ENCODE measurements at places on chromosomes 7 and 10.

- no peak for DNase-seq
These were observed 2.0 kb downstream of the HECW1 start for GRCh38 chr7:43114458-43114780.

DNA sequence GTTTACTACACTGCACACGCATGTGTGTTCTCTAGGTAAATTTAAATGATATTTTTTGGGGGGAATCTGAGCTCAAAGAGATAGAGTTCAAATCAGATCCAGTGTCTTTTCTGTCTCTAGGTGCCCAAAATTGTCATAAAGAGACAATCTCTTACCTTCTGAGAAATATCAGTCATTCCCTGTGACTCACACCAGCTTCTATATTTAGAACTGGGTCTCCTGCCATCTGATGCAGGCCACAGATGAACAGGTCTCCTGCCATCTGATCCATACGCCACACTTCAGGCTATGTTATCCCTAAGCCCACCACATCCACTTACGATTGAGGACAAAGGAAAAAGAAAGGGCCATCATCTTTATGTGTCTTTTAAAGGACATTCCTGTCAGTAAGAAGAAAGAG is 136.3 kb upstream of the LAMB4 start:
- DNase-seq = no peak

GRCh38 chr7:158111049-158111751 is 476.4 kb downstream of the PTPRN2 start:
- DNase-seq = no peak

DNA sequence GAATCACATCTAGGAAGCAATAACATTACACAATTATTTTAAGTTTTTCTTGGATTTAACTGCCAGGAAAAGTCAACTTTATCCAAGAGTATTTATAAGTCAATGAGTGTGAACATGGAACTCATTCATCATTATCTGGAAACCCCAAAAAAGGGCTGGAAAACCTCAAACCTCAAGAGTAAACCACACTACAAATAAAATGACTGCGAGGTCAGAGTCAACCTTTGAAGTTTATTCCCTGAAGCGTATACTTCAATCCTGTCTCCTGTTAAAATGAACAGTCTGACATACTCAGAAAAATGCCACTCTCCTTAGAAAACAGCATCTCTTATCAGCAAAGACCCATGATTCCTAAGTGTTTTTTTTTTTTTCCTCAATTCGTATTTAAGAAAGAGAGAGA is 86.5 kb downstream of the RELN start:
- no peak for DNase-seq

DNA sequence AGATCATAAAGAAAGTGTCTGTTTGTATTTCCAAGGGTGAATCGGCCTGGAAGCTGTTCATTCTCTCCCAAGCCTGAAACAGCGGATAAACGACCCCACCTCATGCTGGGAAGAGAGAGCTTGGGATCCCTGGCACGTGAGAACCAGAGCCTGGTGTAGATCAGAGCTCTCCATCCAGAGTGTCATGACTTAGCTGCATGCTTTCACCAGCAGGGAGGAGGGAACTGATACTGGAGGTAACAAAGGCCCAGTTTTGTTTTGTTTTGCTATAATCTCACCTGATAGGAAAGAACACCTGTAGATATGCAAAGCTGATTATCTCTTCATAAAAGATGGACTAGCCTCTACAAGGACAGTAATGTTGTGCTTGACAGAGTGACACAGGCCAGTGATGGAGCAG is 236.6 kb downstream of the POM121L12 start:
- DNase-seq = no peak

DNA sequence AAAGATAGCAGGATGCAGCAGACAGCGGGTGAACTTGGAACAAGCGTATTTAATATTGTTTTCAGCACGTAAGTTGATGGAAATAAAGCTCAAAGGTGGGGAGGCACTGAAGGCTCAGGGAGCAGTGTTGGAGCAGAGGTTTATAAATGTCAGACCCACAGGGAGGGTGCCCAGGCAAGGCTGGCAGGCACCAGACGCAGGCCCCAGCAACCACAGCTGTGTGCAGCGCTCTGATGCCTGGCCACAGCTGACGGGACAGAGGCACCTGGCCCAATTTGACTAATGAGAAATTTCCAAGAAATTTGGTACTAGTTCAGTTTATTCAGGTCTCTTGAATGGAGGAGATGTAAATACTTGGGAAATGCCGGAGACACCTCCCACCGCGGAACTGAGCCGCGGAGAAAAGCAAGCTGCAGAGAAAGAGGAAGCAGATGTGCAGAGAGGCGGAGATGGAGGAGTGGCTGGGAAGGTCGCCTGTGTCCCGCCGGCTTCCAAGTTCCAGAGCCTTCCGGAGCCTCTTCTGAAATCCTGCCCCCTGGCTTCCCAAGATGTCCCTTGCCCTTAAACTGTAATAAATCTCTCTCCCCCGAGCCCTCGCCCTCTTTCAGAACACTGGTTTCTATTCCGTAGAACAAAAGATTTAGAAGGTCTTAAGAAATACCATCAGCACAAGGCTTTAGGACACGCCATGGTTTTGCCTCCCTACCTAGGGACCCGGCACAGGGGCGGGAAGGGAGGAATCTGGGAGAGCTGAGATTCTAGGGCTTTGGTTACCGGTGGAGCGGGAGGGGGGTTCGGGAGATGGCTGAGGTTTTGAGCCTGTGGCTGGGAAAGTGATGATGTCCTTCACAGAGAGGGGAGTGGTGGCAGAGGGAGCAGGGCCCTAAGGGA is 38.4 kb upstream of the PLXNA4 start:
- DNase-seq = no peak

- DNase-seq = no peak
These were observed 101.4 kb upstream of the PPP2R2D start for GRCh38 chr10:131799429-131799828.

DNA sequence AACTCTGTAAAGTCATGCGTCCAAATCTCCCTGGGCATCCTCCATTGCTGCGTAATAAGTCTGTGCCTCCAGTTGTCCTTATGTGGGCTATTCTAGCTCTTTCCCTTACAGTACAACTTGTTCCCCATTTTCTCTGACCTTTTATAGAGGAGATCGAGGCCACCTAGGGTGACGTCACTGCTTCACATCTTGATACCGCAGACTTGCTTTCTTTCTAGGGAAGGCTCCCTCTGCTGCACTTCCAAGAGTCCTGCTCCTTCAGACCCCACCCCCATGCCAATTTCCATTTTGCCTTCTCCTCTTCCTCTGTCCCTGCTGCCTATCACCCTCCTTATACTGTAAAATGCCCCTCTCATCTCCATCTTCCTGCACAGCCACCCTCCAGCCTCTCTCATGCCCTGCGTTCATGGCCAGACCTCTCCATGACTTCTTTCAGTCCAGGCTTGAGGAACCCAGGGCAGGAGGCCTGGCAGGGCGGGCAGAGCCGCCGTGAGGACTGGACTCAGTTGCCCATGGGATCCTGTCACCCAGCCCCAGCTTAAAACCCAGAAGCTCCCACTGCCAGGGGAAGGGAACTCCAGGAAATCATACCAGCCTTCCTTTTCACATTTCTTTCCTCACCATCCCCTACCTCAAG is 57.5 kb downstream of the CAMK1D start:
- DNase-seq = no peak

- DNase-seq = no peak
These were observed 44.1 kb upstream of the CNPY1 start for GRCh38 chr7:155590215-155591018.

GRCh38 chr10:30782537-30783461 is 153.2 kb upstream of the LYZL2 start:
- no peak for DNase-seq

DNA sequence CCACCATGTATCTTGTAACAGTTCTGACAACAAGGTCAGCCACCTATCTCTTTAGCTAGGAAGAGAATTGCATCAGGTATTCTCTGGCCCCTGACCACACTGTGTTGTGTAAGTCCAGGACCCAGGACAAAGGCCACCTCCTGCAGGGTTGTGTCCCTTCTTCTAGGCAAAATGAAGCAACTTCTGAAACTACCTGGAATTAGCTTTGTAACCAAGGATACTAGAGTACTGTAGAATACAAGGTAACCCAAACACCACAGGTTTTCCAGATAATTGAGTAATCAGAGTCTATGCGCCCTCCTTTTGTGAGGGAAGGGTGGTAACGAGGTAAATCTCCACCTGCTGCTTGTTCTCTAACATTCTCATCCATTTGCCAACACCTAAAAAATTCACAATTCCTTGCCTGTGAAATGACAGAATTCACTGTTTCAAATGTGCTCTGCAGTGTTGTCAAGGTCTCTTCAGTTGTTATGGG is 51.7 kb downstream of the SGMS1 start:
- DNase-seq = no peak

- DNase-seq = no peak
These were observed 57.2 kb upstream of the ANK3 start for GRCh38 chr10:60446851-60447250.

DNA sequence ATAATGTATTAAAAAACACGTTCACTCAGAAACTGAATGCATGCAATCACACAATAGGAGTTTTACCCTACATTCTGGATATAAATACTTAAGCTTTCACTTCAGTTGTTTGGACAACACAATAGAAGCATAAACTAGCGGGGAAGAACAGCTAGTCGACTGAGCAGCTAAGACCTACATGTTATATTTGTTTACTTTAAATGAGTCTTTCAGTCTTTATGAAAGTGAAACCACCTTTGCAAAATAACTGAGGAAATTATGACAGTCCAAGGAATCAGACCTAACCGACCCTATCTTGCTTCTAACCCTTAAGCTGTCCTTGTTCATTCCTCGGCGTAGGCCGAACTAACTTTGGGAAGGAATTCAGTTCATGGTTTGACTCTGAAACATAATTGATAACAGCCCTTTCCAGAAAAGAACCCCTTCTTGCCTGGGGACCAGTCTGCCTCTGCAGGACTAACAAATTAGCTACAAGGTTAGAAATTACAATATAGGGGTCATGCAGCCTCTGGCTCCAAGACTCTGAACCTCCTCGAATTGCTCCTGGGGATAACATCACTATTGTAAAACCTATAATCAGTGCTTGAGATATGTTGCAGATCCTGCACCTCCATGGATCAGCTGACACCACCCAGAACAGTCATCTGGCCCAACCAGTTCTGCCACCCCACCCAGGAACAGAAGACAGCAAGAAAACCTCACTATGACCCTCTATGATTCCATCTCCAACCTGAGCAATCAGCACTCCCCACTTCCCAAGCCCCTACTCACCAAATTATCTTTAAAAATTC is 185.1 kb upstream of the KLF6 start:
- no peak for DNase-seq

GRCh38 chr7:69813637-69814240 is 215.5 kb downstream of the AUTS2 start:
- no peak for DNase-seq

- no peak for DNase-seq
These were observed 84.6 kb downstream of the CACNB2 start for GRCh38 chr10:18224626-18225445.

- no peak for DNase-seq
These were observed 175.5 kb downstream of the ADAM12 start for GRCh38 chr10:126212738-126213137.

GRCh38 chr10:32692174-32692573 is 246.2 kb downstream of the CCDC7 start:
- DNase-seq = no peak

GRCh38 chr10:122098924-122099323 is 110.0 kb downstream of the TACC2 start:
- no peak for DNase-seq

DNA sequence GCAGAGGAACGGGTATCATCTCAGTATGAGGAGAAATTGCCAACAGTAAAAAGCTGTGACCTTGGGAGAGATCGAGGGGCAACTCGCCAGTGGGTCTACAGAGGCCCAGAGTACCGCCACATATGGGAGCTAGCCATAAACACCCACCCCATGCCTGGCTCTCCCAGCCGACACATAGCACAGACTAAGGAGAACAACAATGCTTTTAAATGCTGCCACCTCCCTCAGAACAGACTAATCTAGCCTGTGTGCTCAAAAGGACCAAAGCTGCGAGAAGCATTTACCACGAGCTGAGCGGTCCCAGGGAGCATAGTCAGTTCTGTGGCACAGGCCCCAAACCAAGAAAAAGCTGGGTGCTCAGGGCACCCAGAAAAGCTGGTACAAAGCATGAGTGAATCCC is 73.3 kb downstream of the LSM5 start:
- no peak for DNase-seq

DNA sequence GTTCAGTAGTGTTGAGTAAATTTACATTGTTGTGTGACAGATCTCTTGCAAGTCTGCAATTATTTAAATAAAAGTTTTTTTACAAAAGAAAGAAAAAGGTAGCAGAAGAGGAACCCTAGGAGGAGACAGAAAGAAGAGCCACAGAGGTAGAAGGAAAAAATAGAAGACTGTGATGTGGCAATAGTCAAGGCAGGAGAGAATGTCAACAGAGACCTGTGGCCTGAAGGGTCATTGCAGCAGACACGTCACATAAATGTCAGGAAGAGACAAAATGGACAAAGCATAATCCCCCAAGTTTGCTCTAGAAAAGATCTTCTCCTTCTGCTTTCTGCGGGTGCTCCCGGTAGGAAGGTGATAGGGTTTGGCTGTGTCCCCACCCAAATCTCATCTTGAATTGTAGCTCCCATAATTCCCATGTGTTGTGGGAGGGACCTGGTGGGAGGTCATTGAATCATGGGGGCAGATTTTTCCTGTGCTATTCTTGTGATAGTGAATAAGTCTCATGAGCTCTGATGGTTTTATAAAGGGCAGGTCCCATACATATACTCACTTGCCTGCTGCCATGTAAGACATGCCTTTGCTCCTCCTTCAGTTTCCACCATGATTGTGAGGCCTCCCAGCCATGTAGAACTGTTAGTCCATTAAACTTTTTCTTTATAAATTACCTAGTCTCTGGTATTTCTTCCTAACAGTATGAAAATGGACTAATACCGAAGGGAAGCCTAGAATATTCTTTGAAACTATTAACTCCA is 41.1 kb upstream of the KDM7A start:
- no peak for DNase-seq

DNA sequence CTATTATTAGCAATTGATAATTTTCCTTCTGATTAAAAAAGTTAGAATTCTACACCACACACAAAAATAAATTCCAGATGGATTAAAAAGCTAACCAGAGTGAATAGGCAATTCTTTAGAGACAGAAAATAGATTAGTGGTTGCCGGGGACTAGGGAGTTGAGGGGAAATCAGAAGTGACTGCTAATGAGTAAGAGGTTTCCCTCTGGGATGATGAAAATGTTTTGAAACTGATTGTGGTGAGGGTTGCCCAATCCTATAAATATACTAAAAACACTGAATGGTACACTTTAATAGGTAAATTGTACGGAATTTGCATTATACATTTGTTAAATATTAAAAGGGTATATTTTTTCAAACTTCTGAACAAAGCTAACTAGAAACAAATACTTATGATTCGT is 214.9 kb downstream of the GPAM start:
- DNase-seq = no peak

DNA sequence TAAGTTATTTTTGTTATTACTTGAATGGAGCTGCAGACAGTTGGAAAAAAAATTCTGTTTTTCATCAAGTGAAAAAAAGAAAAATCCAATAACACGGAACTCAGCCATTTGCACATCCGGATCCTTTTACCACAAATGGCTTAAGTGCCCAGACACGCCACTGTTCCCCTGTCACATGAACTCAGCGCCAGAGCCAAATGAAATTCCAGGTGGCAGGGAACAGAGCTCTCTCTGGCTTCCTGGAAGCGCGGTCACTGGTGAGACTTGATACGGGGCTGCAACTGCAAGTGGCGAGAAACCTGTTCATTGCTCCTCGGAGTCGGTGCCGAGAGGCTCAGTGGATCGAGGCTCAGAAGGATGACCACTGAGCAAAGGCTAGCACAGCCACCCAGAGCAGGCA is 60.8 kb upstream of the NPTX2 start:
- no peak for DNase-seq

All from NCI-H1930 (cell line).